BE2C (cell line): ENCODE measurements at places on chromosomes 1 and 21.
A peak's percentile ranks its signal among the peaks of the same experiment; 100 is the strongest.

DNA sequence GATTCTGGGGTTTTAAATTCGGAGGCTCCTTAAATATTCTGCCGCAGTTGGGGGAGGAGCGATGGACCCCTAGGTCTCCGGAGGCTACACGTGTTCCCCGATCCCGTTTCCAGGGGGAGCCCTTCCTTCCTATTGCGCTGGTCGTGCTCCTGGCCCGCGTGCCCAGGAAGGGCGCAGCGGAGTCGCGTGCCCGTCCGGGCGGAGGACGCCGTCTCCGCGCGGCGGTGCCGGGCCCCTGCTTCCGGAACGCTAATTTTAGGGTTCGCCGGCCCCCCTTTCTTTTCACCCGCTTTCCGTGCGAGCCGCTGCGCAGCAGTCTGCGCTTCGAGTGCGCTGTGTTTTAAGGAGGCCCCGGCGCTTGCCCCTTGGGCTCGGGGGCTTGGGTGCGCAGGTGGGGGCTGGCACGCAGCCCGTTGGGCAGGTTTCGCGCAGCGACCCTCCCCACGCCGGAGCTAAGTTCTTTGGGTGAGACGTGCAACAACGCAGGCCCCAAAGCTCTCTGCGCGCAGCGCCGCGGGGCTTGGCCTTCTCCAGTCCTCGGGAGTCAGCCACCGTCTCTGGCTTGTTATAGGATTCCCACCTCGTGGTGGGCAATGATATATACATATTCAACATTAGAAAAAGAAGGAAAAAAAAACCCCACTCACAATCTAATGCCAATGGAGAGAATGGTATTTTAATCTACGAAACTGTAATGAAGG, 43.5 kb upstream of the DNAJC6 start:
- DNase-seq, result peak; percentile 72

GRCh38 chr1:62177621-62178020, 17.0 kb upstream of the L1TD1 start:
- no peak for DNase-seq

DNA sequence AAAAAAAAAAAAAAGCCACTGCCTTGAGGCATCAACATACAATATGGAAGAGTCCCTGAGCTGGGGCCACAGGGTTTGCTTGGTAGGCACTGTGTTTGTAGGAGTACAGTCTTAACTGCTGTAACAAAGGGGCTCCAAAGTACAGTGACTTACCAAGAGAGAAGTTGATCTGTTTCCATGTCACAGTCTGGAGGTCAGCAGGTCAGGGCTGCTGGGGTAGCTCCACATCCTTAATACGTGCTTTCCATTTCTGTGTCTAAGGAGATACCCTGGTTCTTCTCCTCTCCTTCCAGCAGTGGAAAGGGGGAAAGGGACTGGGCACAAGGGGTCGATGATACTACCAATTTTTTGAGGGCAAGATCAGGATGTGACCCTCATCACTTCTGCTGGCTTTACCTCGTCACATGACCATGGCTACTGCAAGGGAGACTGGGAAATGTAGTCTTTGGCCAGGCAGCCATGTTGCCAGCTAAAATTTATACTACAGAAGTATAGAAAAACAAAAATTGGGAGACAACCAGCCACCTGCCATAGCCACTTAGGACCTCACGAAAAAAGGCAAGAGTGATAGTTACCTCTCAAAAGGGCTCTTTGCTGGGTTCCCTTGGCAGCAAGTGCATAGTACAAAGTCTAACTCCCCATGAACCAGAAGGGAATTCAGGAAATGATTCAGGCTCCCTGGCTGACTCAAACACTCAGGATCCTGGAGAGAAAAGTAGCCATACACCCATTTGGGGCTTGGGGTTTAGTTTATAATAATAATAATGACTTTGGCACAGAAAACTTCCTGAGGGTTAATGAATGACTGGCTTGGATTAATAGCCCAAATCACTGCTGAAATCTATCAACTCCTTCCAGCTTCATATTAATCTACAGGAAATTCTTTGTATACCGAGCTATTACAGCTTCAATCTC, 52.7 kb upstream of the ATP5PO start:
- DNase-seq, result peak; percentile 39

DNA sequence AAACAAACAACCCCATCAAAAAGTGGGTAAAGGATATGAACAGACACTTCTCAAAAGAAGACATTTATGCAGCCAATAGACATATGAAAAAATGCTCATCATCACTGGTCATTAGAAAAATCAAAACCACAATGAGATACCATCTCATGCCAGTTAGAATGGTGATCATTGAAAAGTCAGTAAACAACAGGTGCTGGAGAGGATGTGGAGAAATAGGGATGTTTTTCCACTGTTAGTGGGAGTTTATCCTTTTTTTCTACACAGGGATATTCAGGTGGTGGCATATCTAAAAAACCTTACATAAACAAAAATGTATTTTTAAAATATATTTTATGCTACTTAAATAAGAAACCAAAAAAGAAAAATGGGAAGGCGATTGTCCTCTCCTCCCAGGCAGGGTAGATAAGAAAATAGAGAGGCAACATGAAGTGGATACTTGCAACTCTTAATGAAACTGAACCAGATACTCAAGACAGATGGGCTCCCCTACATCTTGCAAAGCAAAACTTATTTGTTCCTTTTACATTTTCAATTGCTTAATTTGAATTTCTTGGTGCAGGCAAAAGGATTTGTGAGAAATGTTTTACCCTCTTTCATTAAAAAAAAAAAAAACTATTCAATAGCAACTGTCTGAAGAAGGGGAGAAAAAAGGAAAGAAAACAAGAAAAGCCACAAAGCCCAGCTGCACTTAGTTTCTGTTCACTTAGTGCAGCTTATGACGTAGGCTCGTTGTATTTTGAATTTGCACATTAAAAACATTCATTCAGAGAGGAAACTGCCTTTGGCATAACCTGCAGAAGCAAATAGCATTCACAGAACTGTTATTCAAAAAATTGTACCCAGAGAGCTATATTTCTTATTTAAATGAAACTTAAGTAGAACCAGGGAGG, 36.9 kb upstream of the RGS1 start:
- DNase-seq, result no peak

- no peak for DNase-seq
These were observed 80.4 kb upstream of the ARHGAP29 start for GRCh38 chr1:94317790-94318188.

DNA sequence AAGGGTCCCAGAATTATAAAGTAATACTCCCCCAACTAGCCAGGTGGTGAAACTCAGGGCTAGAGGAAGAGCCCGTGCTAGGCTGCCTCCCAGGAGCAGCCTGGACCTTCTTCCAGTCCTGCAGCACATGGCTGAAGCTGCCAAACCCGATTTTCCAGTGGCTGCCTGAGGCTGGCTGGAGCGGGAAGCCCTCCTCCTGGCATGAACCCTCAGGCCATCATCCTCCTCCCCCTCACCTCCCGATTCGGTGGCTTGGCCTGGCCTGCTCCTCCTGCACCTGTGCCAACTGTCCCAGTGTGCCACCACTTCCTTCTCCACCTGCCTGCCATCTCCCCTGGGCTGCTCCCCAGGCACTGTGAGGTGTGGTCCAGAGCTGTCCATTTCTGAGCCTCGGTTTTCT, 3.0 kb upstream of the TSPAN1 start:
- DNase-seq, result no peak

GRCh38 chr1:39335216-39335615, 130.7 kb downstream of the MACF1 start:
- no peak for DNase-seq

DNA sequence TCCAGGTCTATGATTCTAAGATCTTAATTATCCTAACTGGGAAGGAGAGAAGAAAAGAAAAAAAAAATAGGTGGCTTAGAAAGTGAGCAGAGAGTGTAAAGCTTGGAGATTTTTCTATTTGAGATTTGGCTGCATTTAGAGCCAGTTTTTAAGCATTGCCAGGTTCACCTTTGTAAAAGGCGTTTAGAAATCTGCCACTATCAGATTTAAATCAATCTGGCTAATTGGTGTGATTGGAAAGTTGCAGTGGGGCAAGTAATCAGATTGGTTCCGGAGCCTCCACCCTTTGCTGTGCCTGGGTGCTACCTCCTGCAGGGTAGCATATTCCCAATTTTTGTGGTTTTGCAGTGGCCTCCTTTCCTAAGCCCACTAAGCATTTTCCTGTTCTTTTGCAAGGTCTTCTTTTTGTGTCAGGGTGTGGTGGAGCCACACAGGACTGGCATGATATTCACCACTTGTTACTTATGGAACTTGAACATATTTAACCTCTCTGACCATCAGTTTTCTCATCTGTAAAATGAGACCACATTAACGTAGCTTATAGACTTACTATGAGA, 48.5 kb upstream of the PPP2R5A start:
- no peak for DNase-seq

- no peak for DNase-seq
These were observed 25.0 kb upstream of the PHTF1 start for GRCh38 chr1:113784104-113784779.

GRCh38 chr1:147083919-147084272, 88.4 kb downstream of the PRKAB2 start:
- no peak for DNase-seq

- DNase-seq, result peak; percentile 17
These were observed 121.4 kb downstream of the TGFBR3 start for GRCh38 chr1:91764471-91765115.

GRCh38 chr1:187003353-187003752, 174.6 kb downstream of the PLA2G4A start:
- DNase-seq, result no peak

DNA sequence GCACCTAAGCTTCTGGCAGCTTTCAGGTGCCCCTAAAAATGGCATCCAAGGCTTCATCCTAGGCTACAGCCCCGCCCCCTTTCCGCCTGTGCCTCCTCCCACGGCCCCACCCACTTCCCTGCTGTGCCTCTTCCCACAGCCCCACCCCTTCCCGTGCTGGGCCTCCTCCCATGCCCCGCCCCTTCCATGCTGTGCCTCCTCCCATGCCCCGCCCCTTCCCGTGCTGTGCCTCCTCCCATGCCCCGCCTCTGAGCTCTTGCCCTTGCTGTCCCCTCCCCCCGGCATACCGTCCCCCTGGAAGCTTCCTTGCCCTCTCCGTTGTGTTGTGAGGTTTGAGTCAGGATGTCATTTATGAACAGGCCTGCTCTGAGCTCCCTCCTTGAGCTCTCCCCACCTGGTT, 228.5 kb upstream of the AJAP1 start:
- peak; percentile 22 for DNase-seq

DNA sequence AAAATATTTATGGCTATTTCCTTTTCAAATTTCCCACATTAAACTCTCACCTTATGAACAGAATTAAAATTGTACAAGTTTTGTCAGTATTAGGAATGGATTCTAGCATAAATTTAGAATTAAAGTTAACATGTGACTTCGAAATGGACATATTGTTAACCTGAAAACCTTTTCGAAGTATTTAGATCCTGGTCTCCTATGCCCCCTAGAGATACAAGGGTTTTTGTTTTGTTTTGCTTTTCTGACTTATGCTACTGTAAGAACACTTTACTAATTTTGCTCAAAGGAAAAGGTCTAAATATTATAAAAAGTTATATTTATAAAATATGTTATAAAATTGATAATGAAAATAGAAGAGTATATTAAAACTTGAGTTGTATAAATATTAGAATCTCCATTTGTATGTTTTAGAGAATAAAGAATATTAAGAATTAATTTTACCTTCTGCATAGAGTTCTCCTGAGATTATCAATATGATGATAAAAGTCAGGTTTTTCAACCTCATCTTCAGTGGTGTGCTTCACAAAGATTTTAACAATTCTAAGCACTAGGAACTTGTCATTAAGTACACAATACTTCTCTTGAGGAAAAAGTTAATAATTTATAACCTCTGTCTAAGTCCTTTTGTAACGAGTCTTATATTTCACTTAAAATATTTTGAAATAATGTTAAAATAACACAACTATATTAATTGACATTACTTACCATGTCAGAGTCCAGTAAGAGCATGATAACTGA, at the start of gene F13B:
Gene F13B, minus strand, starts transcription at position 542 of the 738 bp plus-strand sequence. Its CDS starts 37 bp downstream, at position 505.
- no peak for DNase-seq
